Left ventricle myocardium inferior (tissue), 1 donor: ENCODE measurements at places on chromosomes 7 and 10. TPM values are rescaled to one million over a fixed set of nuclear protein-coding genes. Genes with fewer than 3 reads are reported as not detected.

DNA sequence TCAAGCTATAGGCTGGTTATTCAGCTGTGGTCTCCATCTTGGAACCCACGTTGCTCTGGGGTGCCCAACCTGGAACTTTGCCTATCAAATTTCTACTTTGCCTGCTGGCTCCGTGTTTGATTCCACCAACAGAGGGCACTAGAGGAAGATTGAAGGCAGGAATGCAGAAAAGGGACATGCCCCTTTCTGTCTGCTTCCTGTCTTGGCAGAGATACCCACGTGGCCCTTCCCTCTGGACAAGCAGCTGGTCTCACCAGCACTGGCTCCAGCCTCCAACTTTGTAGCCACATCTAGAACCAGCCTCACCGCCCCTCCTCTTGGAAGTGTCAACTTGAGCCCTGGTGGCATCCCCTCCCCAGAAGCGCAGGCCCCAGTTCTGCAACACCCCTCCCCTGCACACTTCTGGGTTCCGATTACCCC is 52.1 kb upstream of the ZNF438 start:
- no peaks in the 10 kb centered on the region for H3K36me3 ChIP-seq
- no peak overlapping the region for H3K27ac ChIP-seq
- H3K27me3 ChIP-seq, result no peaks in the 10 kb centered on the region
- no peak overlapping the region for H3K4me3 ChIP-seq
- no peaks in the 10 kb centered on the region for H3K4me1 ChIP-seq

- H3K4me1 ChIP-seq, result peaks cover 66% of the 10 kb centered on the region
- peak; percentile 71 for DNase-seq
- peak overlapping the region; percentile 21 for H3K4me3 ChIP-seq
- peak overlapping the region; percentile 58 for H3K27ac ChIP-seq
- peaks cover 7% of the 10 kb centered on the region for H3K36me3 ChIP-seq
- H3K27me3 ChIP-seq, result no peaks in the 10 kb centered on the region
Observed at GRCh38 chr10:129888784-129889616, 75.1 kb downstream of the EBF3 start.

DNA sequence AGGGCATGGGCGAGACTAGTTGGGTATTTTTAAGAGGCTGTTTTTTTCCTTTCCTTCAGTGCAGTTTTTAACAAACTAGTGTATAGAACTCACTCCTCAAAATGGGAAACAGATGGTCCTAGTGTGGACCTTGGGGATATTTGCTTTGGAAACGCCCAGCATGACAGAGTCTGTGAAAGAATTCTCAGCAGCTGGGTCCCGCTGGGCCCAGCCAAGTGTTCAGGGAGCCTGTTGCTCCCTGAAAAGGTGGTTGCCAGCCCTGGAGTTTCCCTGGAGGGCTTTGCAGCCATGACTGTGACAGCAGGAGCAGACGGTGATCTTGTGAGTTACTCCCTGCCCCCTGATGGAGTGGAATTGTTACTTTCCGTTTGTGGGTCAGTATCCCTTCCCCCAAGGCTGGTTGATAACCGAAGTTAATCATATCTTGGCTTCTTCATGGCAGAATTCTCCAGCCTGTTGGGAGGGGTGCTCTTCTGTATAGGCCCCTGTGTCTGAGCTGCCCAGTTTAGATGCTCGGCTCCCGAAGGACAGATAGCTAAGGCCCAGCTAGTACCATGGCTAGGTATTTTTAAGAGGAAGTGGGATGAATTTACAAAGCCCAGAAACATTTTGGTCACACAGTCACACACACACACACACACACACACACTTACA is 278.6 kb upstream of the HABP2 start:
- H3K27me3 ChIP-seq, result peaks cover 6% of the 10 kb centered on the region
- peak overlapping the region; percentile 81 for H3K27ac ChIP-seq
- H3K36me3 ChIP-seq, result no peaks in the 10 kb centered on the region
- H3K4me3 ChIP-seq, result peak overlapping the region; percentile 21

DNA sequence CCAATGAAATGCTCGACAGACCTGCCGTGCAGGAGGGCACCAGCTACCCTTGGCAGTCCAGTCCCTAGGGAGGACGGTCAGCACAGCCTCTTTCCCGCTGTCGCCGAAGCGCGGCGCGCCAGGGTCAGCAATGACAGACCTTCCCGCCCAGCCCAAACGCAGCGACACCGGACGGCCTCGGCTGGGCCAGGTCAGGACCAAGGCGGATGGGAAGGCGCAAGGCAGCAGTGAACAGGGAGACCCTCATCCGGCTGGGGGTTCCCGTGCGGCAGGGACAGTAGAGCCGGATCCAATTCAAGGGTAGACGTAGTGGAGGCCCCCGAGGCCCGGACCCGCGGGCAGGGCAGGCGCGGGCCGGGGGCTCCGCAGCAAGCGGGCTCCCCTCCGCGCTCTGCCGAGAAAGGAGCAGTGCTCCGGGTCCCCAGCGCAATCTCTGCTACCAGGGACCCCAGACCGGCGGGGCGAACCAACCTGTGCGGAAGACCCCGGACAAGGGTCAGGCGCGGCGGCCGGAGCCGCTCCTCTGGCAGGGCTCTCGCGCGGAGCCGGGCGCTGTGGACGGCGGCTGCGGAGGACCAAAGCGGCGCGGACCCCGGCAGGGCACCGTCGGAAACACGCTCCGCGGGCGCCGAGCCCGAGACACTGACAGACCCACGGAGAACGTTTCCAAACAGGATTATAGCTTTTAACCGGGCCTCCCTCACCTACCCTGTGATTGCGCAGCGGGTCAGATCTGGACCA is at the start of gene SEC31B:
Gene SEC31B (minus strand): TSS at position 551 of the 741 bp plus-strand sequence. CDS start 2,909 bp downstream, outside the sequence.
- peaks cover 18% of the 10 kb centered on the region for H3K4me1 ChIP-seq
- H3K4me3 ChIP-seq, result peak within 1 kb of the TSS; percentile 79
- peak within 1 kb of the TSS; percentile 70 for H3K27ac ChIP-seq

DNA sequence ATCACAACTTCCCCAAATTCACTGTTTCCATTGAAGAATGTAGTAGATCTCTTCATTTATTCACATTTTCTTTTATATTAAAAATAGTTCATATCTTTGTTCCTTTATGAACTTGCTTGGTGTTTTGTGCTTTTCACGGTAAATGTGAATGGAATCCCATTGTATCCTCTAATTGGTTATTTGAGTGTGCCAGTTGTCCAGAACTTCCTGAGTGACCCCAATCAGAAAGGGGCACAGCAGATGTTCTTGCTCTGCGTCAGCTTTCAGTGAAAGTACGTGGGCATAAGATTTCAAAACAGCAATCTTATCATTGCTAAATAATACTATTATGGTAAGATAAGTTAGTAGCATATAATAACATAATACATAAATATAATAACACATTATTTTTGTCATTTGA is 47.0 kb downstream of the PTPRZ1 start:
- no peak overlapping the region for H3K4me3 ChIP-seq
- no peaks in the 10 kb centered on the region for H3K27me3 ChIP-seq
- no peaks in the 10 kb centered on the region for H3K4me1 ChIP-seq
- H3K27ac ChIP-seq, result no peak overlapping the region

- no peaks in the 10 kb centered on the region for H3K4me1 ChIP-seq
- no peaks in the 10 kb centered on the region for H3K36me3 ChIP-seq
- no peak overlapping the region for H3K4me3 ChIP-seq
- no peaks in the 10 kb centered on the region for H3K27me3 ChIP-seq
Observed at GRCh38 chr7:19079066-19079465, 38.4 kb downstream of the TWIST1 start.

DNA sequence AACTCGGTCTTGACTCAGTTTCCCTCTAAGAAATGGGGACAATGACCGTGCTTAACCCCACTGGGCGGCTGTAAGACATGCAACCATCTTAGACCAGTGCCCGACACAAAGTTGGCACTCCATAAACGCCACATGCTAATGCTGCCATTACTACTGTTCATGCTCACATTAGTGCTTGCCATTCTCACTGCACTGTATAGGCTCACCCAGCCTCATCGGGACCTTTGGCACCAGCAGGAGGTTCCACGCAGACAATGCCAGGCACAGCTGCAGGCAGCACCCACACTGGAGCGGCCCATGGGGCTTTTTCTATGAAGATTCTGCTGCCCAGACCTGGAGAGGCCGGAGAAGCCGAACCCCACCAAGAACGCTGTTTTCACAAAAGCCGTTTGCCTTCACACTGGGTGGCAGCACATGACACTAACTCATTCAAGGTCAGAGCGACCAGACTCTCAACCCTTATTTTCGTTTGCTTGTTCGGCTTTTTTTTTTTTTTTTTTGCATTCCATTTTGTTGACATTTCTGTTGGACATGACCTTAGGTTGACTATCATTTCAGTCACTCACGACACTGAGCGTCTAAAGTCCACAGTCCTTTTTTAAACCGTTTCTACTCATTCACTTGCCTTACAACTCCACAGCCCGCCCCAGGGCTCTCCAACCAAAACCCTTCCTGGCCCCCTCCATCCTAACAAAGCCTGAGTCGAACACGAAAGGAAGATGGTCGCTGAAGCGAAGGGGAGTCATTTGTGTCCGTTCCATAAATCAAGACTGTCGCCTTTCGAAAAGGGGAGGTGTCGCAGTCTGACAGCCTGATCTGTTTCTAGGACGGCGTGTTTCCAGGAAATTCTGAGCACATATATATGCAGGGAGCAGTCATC is 124.4 kb upstream of the RNF32 start:
- no peaks in the 10 kb centered on the region for H3K4me1 ChIP-seq
- peaks cover 10% of the 10 kb centered on the region for H3K27me3 ChIP-seq
- H3K27ac ChIP-seq, result no peak overlapping the region
- no peak for DNase-seq
- H3K4me3 ChIP-seq, result no peak overlapping the region
- H3K36me3 ChIP-seq, result no peaks in the 10 kb centered on the region

GRCh38 chr7:16502303-16502702 is 24.3 kb upstream of the LRRC72 start:
- DNase-seq, result no peak
- no peak overlapping the region for H3K4me3 ChIP-seq
- no peaks in the 10 kb centered on the region for H3K4me1 ChIP-seq
- no peaks in the 10 kb centered on the region for H3K27me3 ChIP-seq

GRCh38 chr7:39904077-39904486 is 46.0 kb upstream of the CDK13 start:
- no peak overlapping the region for H3K27ac ChIP-seq
- H3K27me3 ChIP-seq, result no peaks in the 10 kb centered on the region

- no peak for DNase-seq
- peaks cover under 1% of the 10 kb centered on the region for H3K4me1 ChIP-seq
- H3K27me3 ChIP-seq, result no peaks in the 10 kb centered on the region
- no peak overlapping the region for H3K27ac ChIP-seq
- no peak overlapping the region for H3K4me3 ChIP-seq
Observed at GRCh38 chr7:6621195-6622133, 6.1 kb downstream of the ZNF853 start.

DNA sequence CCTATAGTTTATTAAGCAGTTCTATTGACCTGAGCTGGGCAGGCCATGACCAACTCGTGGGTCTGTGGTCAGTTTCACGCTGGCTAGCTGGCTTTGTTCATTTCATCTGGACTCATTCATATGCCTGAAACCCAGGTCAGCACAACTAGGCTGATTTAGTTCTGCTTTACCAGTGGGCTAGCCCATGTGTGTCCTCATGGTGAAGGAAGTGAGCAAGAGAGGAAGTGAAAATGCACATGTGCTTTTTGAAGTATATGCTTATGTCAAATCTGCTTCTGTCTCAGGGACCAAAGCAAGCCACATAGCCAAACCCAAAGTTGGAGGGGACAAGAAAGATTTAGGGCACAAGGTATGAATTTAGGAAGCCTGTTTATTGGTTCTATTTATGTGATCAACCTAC is 154.5 kb downstream of the RNF133 start:
- H3K4me3 ChIP-seq, result no peak overlapping the region
- DNase-seq, result no peak
- no peaks in the 10 kb centered on the region for H3K36me3 ChIP-seq
- no peaks in the 10 kb centered on the region for H3K27me3 ChIP-seq
- no peak overlapping the region for H3K27ac ChIP-seq

GRCh38 chr7:96952974-96953391 is 52.4 kb upstream of the DLX6 start:
- no peak for DNase-seq
- no peak overlapping the region for H3K4me3 ChIP-seq
- peaks cover 41% of the 10 kb centered on the region for H3K27me3 ChIP-seq
- no peak overlapping the region for H3K27ac ChIP-seq
- no peaks in the 10 kb centered on the region for H3K4me1 ChIP-seq

DNA sequence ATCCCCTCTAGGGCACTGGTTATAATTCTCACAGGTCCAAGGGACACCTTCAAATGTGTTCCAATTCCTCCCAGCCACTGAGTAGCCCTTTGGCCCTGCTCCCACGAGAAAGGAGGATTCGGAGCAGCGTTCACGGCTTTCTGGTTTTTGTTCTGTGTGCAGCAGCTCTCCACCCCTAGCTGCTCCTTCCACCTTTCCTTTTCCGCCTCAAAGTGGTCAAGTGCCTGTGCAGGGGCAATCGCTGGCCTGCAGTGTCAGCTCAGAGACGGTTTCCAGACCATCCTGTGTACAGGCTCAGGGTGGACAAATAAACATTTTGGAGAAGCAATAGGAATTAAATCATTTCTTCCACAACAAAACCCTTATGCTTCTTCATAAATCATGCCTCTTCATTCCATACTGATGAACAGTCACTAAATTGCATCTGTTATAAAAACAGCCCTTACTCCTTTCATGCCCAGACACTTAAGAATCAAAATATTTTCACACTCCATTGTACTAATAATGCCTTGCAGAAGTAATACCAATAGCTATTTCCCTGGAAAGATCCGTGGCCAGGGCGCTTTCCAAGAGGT is 1.1 kb downstream of the KIAA1549 start:
- no peak for DNase-seq
- H3K27ac ChIP-seq, result no peak overlapping the region
- H3K4me3 ChIP-seq, result peak overlapping the region; percentile 77
- no peaks in the 10 kb centered on the region for H3K27me3 ChIP-seq

GRCh38 chr10:98391578-98391991 is 23.4 kb downstream of the PYROXD2 start:
- no peak overlapping the region for H3K27ac ChIP-seq
- DNase-seq, result peak; percentile 73
- no peaks in the 10 kb centered on the region for H3K27me3 ChIP-seq
- peaks cover 15% of the 10 kb centered on the region for H3K4me1 ChIP-seq
- H3K36me3 ChIP-seq, result peaks cover 33% of the 10 kb centered on the region

- no peak overlapping the region for H3K27ac ChIP-seq
- no peak overlapping the region for H3K4me3 ChIP-seq
- no peaks in the 10 kb centered on the region for H3K4me1 ChIP-seq
- no peak for DNase-seq
- no peaks in the 10 kb centered on the region for H3K36me3 ChIP-seq
Observed at GRCh38 chr7:157516911-157517781, 180.3 kb downstream of the DNAJB6 start.

- H3K4me3 ChIP-seq, result no peak overlapping the region
- no peak for DNase-seq
- no peak overlapping the region for H3K27ac ChIP-seq
- H3K36me3 ChIP-seq, result no peaks in the 10 kb centered on the region
Observed at GRCh38 chr10:15436696-15437095, 65.6 kb upstream of the FAM171A1 start.

DNA sequence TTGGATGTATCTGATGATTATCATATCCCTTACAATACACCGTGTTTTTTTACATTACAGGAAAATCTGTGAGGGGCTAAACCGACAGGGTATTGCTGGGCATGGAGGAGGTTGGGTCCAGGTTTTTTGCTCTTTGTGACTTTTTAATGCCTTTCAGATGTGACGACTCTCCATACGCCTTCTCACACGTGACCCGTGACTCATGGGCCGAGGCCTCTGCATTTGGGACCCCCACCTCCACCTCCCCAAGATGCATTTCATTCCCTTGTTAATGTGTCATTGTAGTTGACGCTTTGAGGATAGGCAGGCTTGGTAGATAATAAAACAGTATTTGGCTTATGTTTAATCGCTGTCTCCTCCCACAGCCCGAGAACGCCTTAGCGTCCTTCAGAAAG is 95.3 kb downstream of the CUX1 start:
- H3K27ac ChIP-seq, result peak overlapping the region; percentile 87
- no peaks in the 10 kb centered on the region for H3K27me3 ChIP-seq
- no peak for DNase-seq
- H3K4me3 ChIP-seq, result no peak overlapping the region
- H3K36me3 ChIP-seq, result peaks cover 20% of the 10 kb centered on the region

The SPDYE2 gene
- not detected for total RNA-seq

The GCK gene
- total RNA-seq, result 0.49 TPM

The PAPOLB gene
- total RNA-seq, result 0.05 TPM

The ABCB8 gene
- total RNA-seq, result 28.3 TPM

The EPHA1 gene
- total RNA-seq, result not detected

The PNLIP gene
- total RNA-seq, result not detected
